NCI-H2107 (cell line): ENCODE measurements at places on chromosomes 6 and 20.

- DNase-seq: no peak
These were observed 93.3 kb upstream of the MARCKS start for GRCh38 chr6:113763876-113764275.

DNA sequence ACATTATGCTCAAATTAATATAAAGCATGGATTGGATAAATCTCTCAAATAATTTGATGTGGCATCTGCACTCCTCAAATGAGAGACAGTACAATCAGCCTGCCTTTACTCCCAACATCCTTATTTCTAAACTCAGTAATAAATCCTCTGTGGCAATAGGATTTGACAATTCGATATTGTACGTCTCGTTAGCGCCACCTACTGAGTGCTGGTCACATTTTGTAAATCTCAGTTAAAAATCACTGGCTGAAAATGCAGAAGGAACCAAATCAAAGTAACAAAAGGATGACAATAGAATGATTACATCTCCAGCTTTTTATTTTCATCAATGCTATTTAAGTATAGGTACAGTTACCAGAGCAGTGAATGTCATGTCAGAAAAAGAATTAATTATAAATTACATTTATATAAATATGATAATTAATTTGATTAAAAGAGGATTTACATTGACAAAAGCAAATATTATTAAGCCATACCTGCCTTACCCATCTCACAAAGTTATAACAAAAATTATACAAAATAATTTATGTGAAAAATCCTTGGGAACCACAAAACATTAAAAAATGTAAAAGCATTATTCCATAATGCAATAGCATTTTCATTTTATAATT, 20.2 kb upstream of the GJE1 start:
- DNase-seq: peak; percentile 2

DNA sequence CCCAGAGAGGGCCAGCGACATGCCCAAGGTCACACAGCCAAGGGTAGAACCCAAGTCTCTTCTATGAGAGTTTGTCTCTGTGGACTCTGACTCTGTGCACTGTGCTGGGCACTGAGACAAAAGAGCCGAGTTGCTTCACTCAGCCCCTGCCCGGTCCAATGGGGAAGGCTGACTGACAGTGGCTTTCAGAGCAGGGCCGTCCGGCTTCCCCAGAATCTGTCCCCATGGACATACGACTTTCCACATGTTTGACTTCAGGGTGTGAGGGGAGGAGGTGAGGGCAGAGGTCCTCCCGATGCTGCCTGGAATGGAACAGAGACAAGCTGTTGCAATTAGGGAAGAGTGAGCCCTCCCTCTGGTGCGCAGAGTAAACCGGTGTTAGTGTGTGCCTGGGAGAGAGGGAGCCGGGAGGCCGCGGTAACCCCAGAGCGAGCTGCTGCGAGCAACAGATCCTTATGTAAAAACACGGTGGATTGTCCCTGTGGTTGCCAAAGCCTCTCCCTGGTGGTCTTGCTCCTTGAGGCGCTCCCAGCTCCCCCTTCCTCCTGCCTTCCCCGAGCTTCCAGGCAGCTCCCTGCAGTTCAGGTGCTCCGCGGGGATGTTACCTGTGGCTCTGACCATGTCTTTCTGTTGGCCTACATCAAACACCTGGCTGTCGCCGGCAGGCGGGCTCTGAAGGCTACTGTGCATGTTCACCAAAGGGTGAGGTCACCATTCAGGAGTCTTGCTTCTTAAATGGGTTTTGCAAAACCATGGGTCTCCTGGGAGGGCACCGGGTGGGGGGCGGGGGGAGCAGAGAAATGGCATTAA, 672 bp downstream of the SIRPA start:
- no peak for DNase-seq

DNA sequence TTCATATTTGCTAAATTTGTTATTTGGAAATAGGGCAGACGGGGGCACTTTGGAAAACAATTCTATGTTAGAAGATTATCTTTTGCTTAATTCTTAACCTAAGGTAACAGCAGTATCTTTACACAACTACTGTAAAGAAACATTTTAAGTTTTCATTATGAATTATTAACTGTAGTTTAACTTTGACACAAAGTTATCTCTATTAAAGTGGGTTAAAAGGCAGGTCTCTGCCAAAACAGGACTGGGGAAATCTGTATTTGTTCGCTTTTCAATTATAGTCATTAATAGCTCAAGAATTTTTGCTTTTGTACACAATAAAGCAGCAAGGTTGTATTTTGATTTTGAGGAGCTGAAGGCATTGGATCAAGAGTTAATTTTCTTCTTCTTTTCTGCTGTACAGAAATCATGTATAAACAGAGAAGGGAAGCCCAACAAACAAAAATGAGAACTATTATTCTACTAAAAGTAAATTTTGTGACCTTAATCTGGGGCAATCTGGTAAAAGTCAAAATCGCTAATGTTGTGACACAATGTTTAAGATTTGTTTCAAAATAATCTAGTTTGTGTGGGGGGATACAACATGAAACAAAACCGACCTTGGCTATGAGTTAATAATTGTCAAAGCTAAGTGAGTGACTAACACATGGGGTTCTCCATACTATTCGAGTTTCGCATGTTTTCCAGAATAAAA, 2.9 kb downstream of the STAU1 start:
- DNase-seq: no peak

- DNase-seq: no peak
These were observed 27.9 kb downstream of the SULF2 start for GRCh38 chr20:47757145-47758035.

GRCh38 chr20:14609328-14610221, 272.2 kb upstream of the FLRT3 start:
- DNase-seq: no peak

DNA sequence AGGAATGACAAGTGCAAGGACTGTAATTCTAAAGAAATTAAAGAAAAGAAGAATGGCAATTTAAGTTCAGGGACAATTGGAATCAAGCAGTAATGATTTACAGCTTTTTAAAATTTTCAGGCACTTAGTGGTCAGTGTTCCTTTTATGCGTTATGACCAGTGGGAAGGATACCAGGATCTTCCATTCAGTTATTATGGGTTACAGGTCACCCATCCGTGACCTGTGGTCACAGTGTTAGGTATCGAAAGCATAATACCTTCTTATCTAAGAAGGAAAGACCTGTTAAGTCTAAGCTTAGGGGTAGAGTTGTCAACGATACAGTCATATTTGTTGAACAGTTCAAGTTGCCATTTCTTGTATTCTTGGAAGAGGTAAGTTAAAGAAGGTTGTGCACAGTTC, 253.8 kb downstream of the LAMA2 start:
- no peak for DNase-seq

GRCh38 chr20:31819083-31819784, at the start of gene MYLK2:
Gene MYLK2, plus strand, starts transcription at chr20:31819356. Its CDS starts 225 bp downstream, at chr20:31819581.
- DNase-seq: no peak

DNA sequence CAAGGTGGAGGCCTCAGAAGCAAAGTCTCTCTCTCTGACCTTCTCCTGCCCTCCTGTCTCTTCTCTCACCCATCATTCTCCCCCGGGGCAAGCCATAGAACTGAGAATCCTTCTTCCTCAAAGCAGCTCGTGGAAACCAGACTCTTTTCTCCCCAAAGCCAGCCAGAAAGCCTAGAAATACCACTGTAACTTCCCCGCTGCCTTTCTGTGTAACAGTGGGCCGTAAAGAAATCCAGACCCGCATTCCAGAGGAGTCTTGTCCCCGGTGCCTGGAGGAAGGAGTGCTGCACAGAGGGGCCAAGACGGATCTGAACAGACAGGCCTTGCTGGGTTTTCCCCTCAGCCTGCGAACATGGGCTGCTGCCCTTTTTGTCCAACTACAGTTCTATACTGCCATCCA, 977 bp upstream of the SLC22A2 start:
- DNase-seq: no peak

DNA sequence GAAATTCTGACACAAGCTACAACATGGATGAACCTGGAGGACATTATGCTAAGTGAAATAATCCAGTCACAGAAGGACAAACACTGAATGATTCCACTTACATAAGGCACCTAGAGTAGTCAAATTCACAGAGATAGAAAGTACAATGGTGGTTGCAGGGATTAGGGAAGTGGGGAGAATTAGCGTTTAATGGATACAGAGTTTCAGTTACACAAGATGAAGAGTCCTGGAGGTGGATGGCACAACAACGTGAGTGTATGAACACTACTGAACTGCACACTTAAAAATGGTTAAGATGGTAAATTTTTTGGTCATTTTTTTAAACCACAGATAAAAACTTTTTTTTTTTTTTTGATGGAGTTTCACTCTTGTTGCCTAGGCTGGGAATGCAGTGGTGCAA, 24.7 kb downstream of the MOCS3 start:
- DNase-seq: no peak
